ENCODE measurements at places on chromosomes 2 and 18.

DNA sequence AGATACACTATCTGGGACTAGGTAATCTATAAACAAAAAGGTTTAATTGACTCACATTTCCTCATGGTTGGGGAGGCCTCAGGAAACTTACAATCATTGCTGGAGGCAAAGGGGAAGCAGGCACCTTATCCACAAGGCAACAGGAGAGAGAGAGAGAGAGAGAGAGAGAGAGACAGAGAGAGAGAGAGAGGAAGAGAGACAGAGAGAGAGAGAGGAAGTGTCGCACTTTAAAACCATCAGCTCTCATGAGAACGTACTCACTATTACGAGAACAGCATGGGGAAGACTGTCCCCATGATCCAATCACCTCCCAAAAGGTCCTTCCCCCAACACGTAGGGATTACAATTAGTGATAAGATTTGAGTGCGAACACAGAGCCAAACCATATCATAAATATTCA is 253.5 kb upstream of the TRIB2 start:
- DNase-seq = no peak

- no peak for DNase-seq
Measured at GRCh38 chr2:72136331-72136730, 11.3 kb downstream of the CYP26B1 start.

DNA sequence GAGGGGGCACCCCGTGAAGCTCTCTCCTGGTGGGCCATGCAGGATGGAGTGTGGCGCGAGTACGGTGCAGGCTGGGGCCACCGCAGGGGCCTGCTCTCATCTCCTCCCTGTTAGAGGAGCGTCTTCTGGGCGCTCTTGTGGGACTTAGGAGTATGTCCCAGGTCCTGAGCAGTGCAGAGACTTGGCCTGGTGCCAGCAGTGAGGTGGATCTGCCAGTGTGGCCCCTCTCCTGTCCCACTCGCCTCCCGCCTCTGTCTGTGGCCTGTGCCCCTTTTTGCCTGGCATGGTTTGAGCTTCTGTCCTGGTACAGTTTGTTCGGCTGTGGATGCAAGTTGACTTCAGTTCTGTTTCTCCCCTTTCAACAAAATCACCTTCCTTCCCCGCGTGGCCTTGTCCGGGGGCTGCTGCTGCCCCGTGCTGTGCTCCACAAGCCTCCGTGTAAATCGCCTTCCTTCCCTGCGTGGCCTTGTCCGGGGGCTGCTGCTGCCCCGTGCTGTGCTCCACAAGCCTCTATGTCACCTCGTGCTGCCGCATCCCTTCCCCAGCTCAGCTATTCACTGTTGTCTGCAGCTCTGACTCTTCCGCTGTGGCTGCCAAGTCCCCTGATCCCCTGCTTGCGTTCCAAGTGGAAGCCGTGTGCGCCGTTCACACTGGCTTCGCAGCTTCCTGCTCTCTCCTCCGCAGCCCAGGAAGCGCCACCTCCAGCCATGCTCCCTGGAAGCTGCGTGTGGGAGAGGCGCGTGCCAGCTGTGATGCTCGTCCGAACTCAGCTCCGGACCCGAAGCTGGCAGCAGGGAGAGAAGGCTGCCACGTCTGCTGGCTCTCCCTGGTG is 13.7 kb downstream of the LDLRAD4 start:
- DNase-seq = no peak

- DNase-seq = no peak
Measured at GRCh38 chr2:25340181-25340921, 1.4 kb downstream of the DNMT3A start.

DNA sequence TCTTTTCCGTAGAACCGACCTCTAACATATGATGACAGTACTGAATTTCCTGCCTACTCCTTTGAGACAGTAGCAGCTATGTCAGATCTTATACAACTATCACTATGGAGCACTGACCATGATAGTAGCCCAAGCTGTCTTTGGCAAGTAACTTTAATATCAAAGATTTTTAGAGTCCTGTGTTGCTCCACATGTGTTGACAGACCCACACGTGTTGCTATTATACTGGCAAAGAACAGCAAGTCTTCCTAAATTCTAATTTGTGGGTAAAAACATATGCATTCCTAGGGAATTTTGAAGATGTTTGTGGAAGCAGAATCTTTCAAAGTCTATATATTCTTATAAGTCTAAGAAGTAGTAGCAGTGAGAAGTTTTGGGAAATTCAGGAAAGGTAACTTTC is 245.5 kb upstream of the HNMT start:
- DNase-seq = no peak

GRCh38 chr18:58596265-58596681 is 32.6 kb downstream of the ALPK2 start:
- DNase-seq = no peak

GRCh38 chr2:32484937-32485336 is 128.1 kb downstream of the BIRC6 start:
- no peak for DNase-seq

- DNase-seq = no peak
Measured at GRCh38 chr2:215738351-215738750, 275.0 kb downstream of the MREG start.

GRCh38 chr18:64949885-64950284 is 800.9 kb upstream of the CDH7 start:
- no peak for DNase-seq

- no peak for DNase-seq
Measured at GRCh38 chr2:40434731-40435271, 17.1 kb downstream of the SLC8A1 start.

Data from stimulated activated CD8-positive, alpha-beta memory T cell treated with anti-CD3 and anti-CD28 coated beads, Interleukin-12 subunit alpha, Interleukin-12 subunit beta, amount 100 ng/mL, for 1 hour (primary cell).